NCI-H774 (cell line): ENCODE measurements at places on chromosomes 5 and 9.

GRCh38 chr5:175535796-175536195, 57.4 kb downstream of the SFXN1 start:
- DNase-seq = no peak

- DNase-seq = no peak
Measured at GRCh38 chr5:160492565-160492964, 70.9 kb downstream of the PTTG1 start.

GRCh38 chr9:121360601-121361374, 9.3 kb downstream of the STOM start:
- DNase-seq = no peak

DNA sequence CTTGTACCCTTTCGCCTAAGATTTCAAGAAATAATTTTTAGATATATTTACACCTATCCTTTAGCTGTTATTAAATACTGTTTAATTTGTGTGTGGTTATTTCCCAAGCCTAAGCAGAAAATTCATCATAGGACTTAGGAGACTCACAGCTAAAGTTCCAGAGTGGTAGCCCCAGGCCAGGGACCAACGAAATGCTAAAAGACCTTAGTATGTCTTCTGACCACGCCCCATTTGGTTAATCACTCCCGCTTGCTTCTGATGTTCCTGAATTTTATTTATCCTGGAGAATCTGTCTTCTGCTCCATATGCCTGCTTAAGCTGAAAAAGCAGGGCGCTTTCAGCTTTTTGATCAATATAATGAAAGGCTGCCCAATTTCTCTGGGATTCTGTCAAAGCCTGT, 18.7 kb upstream of the SEMA6A start:
- DNase-seq = no peak

GRCh38 chr9:82799286-82799685, 263.7 kb downstream of the RASEF start:
- DNase-seq = no peak

DNA sequence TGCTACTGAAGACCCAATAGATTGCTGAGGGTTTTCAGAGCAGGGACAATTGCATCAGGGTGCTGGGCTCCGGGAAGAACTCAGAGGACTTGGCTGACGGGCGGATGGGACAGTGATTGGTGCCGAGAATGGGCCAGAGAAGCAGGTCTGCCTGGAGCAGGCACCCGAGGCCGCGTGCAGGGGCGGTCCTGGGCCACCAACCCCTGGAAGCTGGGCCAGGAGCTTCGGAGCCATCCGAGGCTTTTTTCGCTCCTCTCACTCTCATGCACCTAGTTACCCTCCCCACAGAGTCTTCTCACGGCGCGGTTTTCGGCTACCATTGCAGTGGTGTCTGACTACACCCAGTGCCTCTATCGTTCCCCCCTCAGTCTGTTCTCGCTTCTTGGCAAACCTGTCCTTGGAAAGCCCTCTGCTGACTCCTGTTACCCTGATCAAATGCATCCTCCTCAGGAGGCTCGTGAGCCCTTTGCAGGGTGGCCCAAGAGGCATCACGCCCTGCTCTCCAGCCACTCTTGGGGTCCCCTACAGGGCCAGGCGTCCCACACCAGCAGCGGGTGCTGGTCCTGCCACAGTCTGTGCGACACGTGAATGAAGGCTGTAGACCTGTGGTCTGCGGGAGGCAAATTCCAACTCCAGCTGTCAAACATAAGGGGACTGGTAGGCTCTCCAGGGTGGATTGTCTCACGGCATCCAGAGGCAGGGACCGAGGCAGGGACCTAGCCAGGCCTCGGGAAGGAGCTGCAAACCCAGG, 1.2 kb upstream of the CLPTM1L start:
- DNase-seq = no peak

DNA sequence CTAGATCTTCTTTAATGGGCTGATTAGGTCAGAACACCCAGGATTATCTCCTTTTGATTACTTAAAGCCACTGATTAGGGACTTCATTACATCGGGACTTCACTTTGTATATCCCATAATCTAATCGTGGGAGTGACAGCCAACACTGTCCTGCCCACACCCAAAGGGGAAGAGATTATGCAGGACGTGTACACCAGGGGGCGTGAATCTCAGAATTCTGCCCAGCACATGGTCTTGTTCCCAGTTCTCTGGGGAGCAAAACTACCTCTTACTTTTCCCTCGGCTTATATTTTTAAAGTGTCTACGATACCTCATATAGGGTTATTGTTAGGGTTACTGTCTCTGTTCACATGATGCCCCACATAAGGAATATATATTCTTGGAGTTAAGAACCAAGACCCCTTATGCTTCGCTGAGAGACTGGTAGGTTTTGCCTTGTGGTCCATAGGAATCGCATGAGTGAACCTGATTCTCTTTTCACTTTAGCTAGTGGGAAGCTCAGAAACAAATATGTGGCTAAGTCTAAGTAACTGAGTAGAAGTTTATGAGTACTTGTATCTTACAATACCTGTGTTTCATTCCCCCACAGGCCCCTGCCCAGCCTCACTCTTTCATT, 192.7 kb downstream of the GNA14 start:
- no peak for DNase-seq

- no peak for DNase-seq
Measured at GRCh38 chr5:135729321-135729786, 105.1 kb upstream of the SLC25A48 start.
